Naive thymus-derived CD4-positive, alpha-beta T cell (primary cell): ENCODE measurements at places on chromosomes 7 and 10. TPM values are rescaled to one million over a fixed set of nuclear protein-coding genes. Genes with fewer than 3 reads are reported as not detected.

The GATA3 gene
- 57.7 and 60.1 TPM in 2 replicates for total RNA-seq

The SH2D4B gene
- 0.51 TPM for total RNA-seq

The ZNF138 gene
- total RNA-seq = 17.9 TPM

The CALHM1 gene
- 0.25 TPM in 1 of 2 replicates, not detected in the other for total RNA-seq

The XRCC2 gene
- total RNA-seq = 1.4 TPM

The LRIT1 gene
- total RNA-seq = not detected

The MYOF gene
- total RNA-seq = 1.2 TPM
